ENCODE measurements at places on chromosomes 5 and 9. TPM values are rescaled to one million over a fixed set of nuclear protein-coding genes. Genes with fewer than 3 reads are reported as not detected.

DNA sequence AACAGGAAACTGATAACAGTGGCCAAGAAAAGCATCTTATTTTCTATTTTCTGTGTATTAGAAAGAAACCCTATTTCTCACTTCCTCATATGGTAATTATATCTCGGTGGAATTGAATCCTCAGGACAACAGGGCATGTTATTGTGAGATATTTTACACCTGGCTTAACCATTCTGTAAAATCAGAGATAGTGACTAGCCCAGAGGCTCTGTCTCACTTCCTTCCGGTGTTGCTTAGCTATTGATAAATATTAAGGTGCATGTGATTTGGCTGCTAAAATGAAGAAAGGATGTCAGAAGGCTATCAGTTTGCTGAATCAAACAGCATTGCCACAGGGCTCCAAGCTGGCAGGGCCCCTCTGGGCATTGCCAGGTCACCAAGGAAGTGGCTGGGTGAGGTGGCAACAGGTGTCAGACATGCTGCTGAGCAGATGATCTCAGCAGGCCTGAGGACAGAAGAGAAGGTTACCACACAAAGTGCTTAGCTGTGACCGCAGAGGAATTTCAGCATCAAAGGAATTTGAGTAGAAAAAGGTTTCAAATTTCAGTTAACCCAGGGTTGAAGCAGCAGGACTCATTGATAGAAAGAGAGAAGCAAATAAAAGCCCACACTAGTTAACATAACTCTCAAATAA, 330.7 kb downstream of the PDE4D start:
- DNase-seq = no peak

- DNase-seq = no peak
Observed at GRCh38 chr9:110440172-110440571, 102.5 kb upstream of the TXNDC8 start.

DNA sequence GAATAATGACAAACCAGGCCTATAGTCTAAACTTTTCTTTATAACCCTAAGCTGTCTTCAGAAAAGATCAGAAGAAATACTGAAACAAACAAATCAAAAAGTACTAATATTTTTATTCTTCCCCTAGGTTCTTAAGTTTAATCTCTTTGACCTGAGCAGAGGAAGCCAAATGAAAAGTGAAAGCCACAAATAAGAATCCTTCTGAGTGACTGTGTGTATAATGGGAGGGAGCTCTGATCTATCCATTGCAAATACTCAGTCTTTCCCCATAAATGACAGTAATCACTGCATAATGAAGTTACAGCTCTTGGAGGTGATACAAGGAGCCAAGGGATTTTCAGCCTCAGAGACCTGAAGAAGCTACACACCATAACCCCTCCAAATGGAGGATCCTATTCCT, 126.9 kb upstream of the ATP10B start:
- DNase-seq = no peak

GRCh38 chr9:37801959-37802711, 1.5 kb downstream of the DCAF10 start:
- DNase-seq = no peak

DNA sequence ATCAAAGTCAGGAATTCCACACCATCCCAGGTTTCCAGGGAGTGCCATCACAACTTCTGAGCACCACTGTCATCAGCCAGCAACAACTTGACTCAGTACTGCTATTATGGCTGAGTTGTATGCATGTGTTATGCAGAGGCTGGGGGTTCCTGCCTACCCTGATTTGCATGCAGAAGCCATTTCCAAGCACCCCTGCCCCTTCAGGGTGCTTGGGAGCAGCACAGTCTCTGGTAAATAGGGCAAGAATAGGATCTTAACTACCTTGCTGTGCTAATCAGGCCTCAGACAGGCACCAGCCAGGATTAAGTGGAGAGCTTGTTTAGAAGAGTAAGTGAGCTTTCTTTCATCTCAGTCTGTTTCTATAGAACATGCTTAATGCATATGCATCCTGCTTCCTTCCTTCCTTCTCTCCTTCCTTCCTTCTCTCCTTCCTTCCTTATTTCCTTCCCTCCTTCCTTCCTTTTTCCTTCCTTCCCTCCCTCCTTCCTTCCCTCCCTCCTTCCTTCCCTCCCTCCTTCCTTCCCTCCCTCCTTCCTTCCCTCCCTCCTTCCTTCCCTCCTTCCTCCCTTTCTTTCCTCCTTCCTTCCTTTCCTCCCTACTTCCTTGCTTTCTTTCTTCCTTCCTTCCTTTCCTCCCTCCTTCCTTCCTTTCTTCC, 175.7 kb downstream of the FRMD3 start:
- DNase-seq = no peak

- no peak for DNase-seq
Observed at GRCh38 chr9:128101231-128101661, 26.3 kb downstream of the PTGES2 start.

GRCh38 chr5:89878140-89879132, 531.1 kb downstream of the CETN3 start:
- no peak for DNase-seq

DNA sequence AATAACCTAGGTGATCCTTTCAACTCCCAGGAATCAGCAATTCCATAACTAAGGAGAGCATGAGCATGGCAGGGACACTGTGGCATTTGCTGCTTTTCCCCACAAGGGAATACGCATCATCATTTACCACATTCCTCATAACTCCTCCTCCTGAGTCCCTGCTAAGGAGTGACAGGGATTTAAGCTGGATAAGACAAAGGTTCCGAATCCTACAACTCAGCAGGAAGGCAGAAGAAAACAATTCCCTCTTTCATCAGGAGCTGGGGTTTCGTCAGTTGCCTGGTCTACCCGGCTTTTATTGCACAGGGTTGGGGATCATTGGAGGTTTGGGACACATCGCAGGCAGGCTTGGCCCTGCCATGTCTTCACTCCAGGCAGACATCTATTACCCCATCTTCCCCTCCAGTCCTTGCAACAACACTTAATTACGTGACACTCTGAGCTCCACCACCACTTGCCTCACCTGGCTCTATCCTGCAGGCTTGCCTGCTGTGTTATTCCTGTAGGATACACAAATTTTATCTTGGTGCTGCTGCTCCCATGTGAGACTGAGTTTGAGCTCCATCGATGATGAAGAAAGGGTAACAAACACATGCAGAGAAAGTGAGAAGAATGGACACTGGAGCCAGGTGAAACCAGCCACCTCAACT, 563.0 kb upstream of the KLF4 start:
- DNase-seq = no peak

GRCh38 chr9:90476058-90476457, 166.6 kb downstream of the DIRAS2 start:
- no peak for DNase-seq

Gene STING1
- total RNA-seq = 69.1 TPM

All from endothelial cell (in vitro differentiated cells).